ENCODE measurements at places on chromosomes 4 and X. TPM values are rescaled to one million over a fixed set of nuclear protein-coding genes. Genes with fewer than 3 reads are reported as not detected.

The TRIM61 gene
- 1.5 TPM for total RNA-seq

The FRMD7 gene
- total RNA-seq: not detected

The MAGEB2 gene
- total RNA-seq: not detected

The SPANXA1 gene
- total RNA-seq: not detected

The MAGEA12 gene
- not detected for total RNA-seq

The CLCN3 gene
- total RNA-seq: 87.7 TPM

The MAGED1 gene
- 90.4 TPM for total RNA-seq

The ZFP42 gene
- not detected for total RNA-seq

The PGAM4 gene
- total RNA-seq: 0.25 TPM

The TRIML1 gene
- not detected for total RNA-seq

The CYSLTR1 gene
- 0.11 TPM for total RNA-seq

The PRR32 gene
- total RNA-seq: not detected

The HSD17B13 gene
- total RNA-seq: 0.22 TPM

The HCFC1 gene
- total RNA-seq: 14.6 TPM

The DDIT4L gene
- 9.2 TPM for total RNA-seq

The LPAR4 gene
- total RNA-seq: 0.12 TPM

The DDX60 gene
- total RNA-seq: 26.1 TPM

The DGAT2L6 gene
- not detected for total RNA-seq

The JAKMIP1 gene
- not detected for total RNA-seq

The GPR34 gene
- not detected for total RNA-seq

The DCAF4L1 gene
- total RNA-seq: 0.11 TPM

The PABPC1L2A gene
- total RNA-seq: not detected

The GPM6B gene
- 8.1 TPM for total RNA-seq

The GAB3 gene
- total RNA-seq: 1.4 TPM

The ADAMTS3 gene
- 3.6 TPM for total RNA-seq

Data from uterine smooth muscle cell (primary cell).